ENCODE measurements at places on chromosomes 6 and 20.

GRCh38 chr6:167567142-167568033, 242.5 kb downstream of the TTLL2 start:
- DNase-seq: no peak

GRCh38 chr6:43421831-43422230, 5.5 kb upstream of the ABCC10 start:
- no peak for DNase-seq

DNA sequence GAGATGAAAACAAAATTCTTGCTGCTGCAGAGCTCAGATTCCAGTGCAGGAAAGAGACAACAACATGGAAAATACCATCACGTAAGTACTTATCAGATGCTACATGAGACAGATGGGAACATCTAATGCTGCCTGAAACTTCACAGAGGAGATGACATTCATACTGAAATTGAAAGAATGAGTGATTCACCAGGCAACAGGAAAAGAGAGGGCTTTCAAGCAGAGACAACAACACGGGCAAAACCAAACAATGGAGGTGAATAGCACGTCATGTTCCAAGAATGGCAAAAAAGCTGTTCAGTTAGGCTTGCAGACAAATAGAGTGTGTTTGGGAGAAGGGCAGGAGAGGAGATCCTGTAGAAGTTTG, 39.3 kb downstream of the GTF2H5 start:
- peak; percentile 90 for DNase-seq

DNA sequence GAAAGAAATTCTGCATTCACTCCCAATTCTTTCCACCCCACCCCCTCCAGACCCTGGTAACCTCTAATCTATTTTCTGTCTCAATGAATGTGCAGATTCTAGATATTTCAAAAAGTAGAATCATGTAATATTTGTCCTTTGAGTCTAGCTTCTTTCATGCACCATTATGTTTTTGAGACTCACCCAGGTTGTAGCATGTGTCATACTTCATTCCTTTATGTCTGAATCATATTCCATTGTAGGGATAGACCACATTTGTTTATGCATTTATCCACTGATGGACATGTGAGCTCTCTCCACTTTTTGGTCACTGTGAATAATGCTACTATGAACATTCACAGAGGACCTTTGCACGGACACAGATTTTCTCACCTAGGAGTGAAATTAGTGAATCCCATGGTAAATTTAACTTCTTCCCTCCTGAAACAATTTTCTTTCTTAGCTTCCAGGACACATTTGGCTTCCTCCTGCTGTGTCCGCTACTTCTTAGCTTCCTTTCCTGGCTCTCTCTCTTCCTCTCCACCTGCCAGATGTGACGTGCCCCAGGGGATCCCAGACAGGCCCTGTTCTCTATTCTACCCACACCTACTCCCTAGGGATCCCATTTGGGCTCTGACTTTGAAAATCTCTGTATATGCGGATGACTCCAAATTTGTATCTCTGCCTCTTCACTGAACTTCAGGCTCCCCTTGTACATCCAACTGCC, 24.1 kb upstream of the ARFGEF2 start:
- no peak for DNase-seq

DNA sequence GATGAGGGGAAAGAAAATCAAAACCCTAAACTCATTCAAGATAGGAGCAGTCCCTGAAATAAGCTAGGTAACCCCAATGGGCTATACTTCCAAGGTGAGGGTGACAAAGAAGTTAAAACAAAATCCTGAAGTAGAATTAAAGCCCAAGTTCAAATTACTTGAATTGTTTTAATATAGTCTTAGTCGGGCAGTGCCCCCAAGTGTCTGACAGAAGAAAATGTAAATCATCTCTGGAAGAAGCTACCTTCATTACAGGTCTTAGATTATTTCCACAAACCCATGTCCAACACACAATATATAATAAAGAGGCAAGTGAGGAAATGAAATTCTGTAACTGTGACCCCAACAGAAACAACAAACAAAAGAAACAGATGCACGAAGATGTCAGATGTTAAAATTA, 36.8 kb upstream of the L3MBTL3 start:
- DNase-seq: no peak

- DNase-seq: no peak
Measured at GRCh38 chr20:62628691-62629090, 13.6 kb upstream of the SLCO4A1 start.

GRCh38 chr20:48403167-48403761, 424.5 kb downstream of the PREX1 start:
- no peak for DNase-seq

- peak; percentile 11 for DNase-seq
Measured at GRCh38 chr6:21441386-21441785, 152.2 kb upstream of the SOX4 start.

GRCh38 chr6:4760773-4761172, 15.4 kb upstream of the CDYL start:
- no peak for DNase-seq

GRCh38 chr6:42661540-42662153, 60.8 kb downstream of the PRPH2 start:
- peak; percentile 86 for DNase-seq

DNA sequence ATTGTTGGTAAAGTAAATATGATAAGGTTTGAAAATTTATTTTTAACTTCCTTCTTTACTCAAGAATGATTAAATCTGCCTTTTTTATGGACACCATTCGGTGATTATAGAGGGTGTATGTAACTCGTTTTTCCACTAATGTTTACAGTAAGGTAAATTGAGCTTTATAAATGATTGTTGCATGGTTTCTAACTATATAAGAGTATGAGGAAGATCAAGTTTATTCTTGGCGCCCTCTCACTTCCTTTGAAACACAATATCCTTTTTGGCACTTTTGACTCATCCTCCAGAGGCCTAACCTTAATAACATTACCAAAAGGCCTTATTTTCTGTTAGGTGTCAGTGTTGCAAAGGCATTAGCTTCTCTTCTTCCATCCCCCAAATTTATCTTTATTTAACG, 41.8 kb upstream of the MTRF1L start:
- DNase-seq: no peak
